Immature natural killer cell (primary cell): ENCODE measurements at places on chromosomes 1 and 21.

DNA sequence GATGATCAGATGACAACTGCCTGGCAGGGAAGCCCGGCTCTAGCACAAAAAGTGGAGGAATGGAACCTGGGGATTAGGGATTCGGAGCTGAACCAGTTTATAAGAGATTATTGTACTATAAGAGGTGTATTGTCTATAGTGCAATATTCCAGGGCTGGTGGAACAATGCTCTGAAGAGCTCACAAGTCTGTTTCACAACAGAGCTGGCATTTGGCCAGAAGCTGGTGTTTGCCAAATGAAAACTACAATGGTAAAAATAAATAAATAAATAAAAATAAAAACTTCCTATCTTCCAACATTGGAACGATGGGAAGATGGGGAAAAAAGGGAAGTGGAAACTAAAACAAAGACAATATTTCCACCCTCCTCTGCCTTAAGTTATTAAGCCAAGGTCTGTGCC lies 73.5 kb downstream of the CHODL start:
- H3K27ac ChIP-seq: no peak overlapping the region
- no peak for DNase-seq
- no peak overlapping the region for H3K4me3 ChIP-seq
- no peaks in the 10 kb centered on the region for H3K4me1 ChIP-seq

DNA sequence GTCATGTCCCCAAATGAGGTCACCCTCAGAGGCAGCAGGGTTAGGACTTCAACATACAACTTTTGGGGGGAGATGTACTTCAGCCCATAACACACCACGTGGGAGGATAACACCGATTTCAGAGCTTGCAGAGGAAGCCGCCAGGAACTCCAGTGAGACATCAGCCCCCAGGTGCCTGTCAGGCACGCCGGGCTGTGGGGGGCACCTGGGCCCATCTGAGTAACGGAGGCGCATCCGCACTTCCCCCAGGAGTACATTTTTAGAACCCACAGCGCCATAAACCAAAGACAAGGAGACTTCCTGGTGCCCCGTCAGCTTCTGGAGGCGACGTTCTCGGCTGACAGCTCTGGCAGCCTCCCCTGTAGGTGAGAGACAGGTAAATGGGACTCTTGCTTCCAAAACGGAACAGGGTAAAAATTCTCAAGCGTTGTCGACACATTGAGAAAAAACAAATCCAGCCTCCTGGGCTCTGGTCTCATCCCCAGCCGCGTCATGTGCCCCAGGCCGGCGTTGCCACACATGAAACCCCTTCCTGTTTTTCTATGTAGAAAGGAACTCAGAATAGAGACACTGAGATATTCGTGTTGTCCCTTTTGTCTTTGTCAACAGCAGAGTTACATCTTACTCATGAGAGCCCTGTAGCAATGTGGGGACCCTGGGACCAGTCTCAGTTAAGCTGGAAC lies 93.3 kb downstream of the PDE9A start:
- no peaks in the 10 kb centered on the region for H3K27me3 ChIP-seq
- peak; percentile 45 for DNase-seq
- peaks cover 15% of the 10 kb centered on the region for H3K4me1 ChIP-seq
- H3K27ac ChIP-seq: peak overlapping the region; percentile 83
- peak overlapping the region; percentile 75 for H3K4me3 ChIP-seq

GRCh38 chr1:199282751-199283305 lies 644.0 kb downstream of the PTPRC start:
- peak overlapping the region; percentile 9 for H3K4me3 ChIP-seq
- peaks cover 24% of the 10 kb centered on the region for H3K4me1 ChIP-seq
- no peaks in the 10 kb centered on the region for H3K36me3 ChIP-seq
- DNase-seq: peak; percentile 0

DNA sequence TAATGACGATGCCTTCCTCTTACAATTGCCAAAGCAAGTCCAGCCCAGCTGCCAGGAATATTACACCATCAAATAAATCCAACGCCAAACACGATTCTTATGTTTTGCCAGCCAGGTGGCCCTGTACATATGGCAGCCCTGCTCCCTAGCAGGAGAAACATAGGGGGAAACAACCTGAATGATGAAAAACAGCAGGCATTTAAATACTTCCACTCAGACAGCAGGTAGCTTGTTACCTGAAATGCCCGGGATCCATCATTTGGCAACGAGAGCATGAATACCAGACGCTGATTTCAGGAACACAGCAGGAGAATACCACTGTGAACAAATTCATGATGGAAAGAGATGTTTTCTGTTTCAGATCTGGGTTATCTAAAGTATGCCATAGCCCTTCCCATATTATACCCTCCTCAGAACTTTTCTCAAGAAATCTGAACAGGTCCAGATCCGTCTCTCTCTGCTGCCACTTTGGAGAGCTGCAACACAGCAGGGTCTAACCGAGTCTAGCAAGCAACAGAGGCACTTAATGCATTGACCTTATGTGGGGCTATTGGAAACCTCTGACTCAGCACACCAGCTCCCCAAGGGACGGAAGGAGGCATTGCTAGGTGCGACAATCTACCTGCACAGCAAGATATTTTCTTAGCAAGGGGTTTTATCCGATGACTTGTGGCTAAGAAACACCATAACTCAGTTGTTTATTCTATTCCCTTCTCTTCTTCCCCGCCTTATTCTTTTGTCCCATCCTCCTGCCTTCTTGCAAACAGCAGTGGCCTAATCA lies 166.3 kb downstream of the BARHL2 start:
- H3K27me3 ChIP-seq: peaks cover 7% of the 10 kb centered on the region
- H3K4me1 ChIP-seq: no peaks in the 10 kb centered on the region
- H3K27ac ChIP-seq: no peak overlapping the region
- no peak overlapping the region for H3K4me3 ChIP-seq
- H3K36me3 ChIP-seq: no peaks in the 10 kb centered on the region

- no peak for DNase-seq
- no peaks in the 10 kb centered on the region for H3K4me1 ChIP-seq
- H3K36me3 ChIP-seq: no peaks in the 10 kb centered on the region
- no peak overlapping the region for H3K4me3 ChIP-seq
- H3K27ac ChIP-seq: no peak overlapping the region
- peaks cover 2% of the 10 kb centered on the region for H3K27me3 ChIP-seq
Observed at GRCh38 chr1:237527761-237528160, 363.0 kb downstream of the ZP4 start.
